ENCODE measurements at places on chromosomes 4 and X.

DNA sequence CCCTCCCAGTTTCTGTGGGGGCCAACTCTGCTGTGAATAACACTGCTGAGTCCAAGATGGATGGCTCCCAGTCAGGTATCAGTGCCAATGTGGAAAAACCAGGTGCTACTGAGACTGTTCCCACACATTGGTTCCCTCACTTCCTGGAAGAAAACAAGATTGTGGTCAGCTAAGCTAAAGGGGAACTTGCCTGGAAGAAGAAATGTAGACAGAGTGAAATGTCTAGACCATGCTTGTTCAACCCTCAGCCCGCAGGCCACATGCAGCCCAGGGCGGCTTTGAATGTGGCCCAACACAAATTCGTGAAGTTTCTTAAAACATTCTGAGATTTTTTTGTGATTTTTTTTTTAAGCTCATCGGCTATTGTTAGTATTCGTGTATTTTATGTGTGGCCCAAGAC is 28.6 kb upstream of the UTP14A start:
- DNase-seq: no peak

DNA sequence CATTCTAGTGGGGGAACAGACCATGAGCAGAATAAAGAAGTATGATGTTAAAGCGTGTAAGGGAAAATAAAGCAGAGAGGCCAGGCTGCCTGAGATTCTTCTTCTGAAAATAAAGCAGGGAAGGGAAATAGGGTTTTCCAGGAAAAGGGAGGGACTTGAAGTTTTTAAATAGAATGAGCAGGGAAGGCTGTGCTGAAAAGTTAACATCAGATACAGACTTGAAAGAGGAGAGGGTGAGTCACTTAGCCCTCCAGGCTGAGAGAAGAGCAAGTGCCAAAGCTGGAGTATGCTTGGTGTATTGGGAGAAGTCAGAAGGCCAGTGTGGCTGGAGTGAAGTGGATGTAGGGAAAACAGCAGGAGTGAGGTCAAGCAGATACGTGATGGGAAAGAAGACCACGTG is 10.0 kb upstream of the PLK4 start:
- no peak for DNase-seq

GRCh38 chrX:3567686-3568085 is 145.8 kb downstream of the PRKX start:
- DNase-seq: no peak

- no peak for DNase-seq
These were observed 47.3 kb downstream of the SEPSECS start for GRCh38 chr4:25112995-25113380.

GRCh38 chr4:168421671-168422070 is 58.6 kb downstream of the DDX60L start:
- no peak for DNase-seq

DNA sequence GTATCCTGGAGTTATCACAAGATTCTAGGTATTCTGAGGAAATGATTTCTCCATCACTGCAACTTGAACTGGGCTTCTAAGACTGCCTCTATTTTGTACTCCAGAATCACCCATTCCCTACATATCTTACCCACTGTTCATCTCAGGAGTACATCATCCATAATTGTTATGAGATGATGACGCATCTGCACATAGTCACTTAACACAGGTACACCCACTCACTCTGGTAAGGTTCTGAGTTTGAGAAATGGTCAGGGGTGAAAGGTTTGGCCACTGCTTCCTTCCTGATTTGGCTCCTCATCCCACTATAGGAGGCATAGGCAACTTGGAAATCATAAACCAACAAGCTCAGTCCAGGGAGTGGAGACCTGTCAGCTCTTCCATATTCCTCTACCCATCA is 143.9 kb downstream of the GLRA2 start:
- no peak for DNase-seq

- no peak for DNase-seq
These were observed 10.5 kb downstream of the GPR82 start for GRCh38 chrX:41734530-41734929.

DNA sequence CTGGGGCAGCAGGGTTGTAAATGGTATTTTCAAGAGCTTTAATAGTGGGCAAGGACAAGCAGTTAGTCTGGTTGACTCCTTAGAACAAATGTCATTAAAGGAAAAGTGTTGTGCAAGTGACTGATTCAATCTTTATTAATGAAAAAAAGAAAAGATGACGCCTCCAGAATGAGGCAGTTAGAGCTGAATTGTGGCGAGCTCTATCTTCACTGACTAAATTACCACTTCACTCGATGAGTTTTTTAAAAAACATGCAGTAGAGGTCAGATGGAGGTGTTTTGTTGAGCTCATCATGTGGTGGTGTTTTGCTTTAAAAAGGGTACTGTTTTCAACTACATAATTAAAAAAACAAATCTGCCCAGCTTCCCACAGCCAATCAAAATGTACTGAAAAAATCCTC is 28.1 kb upstream of the TENM3 start:
- no peak for DNase-seq

- no peak for DNase-seq
These were observed 6.0 kb downstream of the DHX15 start for GRCh38 chr4:24578364-24578763.

- no peak for DNase-seq
These were observed 18.9 kb upstream of the SCRG1 start for GRCh38 chr4:173417833-173418232.

DNA sequence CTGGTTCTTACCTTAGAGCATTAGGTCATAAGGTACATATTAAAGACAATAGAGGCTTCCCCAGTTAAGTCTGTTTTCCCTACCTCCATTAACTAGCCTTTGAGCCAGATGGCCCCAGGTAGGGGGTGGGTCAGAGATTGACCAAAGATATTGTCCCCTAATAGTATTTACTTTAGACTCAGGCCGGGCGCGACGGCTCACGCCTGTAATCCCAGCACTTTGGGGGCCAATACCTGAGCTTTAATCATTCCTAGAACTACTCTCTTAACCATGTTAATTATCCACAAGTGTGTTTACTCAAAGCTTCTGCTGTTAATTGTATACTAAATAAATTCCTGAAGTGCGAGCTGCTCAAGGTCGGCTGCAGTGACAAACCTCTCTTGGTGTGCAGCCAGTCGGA is 28.0 kb upstream of the AMBN start:
- DNase-seq: no peak

Data from stimulated activated CD4-positive, alpha-beta T cell treated with anti-CD3 and anti-CD28 coated beads, Interleukin-15, amount 100 ng/mL, for 1 hour (primary cell).